Activated T-helper 1 cell treated with anti-CD3 and anti-CD28 coated beads, Interleukin-12 subunit alpha, Interleukin-12 subunit beta, Interleukin-2, Interleukin-4 antibody, amounts not matched to agents 30 ng/mL and 10 ng/mL and 1 ng/mL, durations not matched to agents 14 hours and 24 hours and 36 hours (primary cell): ENCODE measurements at places on chromosomes 1 and 21.

- no peaks in the 10 kb centered on the region for H3K36me3 ChIP-seq
- H3K4me3 ChIP-seq, result no peak overlapping the region
- peak; percentile 48 for DNase-seq
- peaks cover 23% of the 10 kb centered on the region for H3K4me1 ChIP-seq
- no peak overlapping the region for H3K27ac ChIP-seq
Observed at GRCh38 chr1:203268901-203269653, 36.2 kb upstream of the BTG2 start.

DNA sequence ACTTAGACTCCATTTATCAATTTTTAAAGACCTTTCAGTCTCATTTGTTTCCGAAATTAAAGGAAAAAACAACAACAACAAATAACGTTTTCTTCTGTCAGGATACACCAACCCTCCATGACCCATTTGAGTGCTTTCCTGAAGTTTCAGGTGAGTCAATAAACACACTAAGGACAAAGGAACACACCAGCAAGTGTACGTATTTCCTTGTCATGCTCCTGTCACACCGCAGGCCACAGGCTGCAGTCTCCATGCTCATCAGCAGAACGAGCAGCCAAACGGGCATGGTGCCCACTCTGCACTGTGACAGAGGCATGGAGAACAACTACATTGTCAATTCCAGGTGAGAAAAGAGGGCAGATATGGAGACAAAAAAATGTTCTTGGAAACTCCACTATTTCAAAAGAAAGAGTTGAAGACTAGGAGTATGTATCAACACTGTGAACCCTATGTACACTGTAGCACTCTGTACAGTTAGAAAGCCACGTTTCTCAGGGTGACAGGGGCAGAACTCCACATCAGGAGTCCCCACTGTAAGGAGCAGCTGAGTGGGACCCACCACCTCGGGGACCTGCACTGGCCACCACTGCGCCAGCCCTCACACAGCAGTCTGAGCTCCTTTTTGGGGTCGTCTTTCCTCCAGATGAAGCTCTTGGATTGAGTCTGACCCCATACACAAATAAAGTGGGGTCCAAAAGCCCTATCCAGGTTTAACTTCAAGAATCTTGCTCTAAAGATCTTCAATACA, 2.6 kb downstream of the PTTG1IP start:
- peak overlapping the region; percentile 93 for H3K4me3 ChIP-seq
- H3K27me3 ChIP-seq, result no peaks in the 10 kb centered on the region
- DNase-seq, result no peak
- peak overlapping the region; percentile 87 for H3K27ac ChIP-seq
- H3K36me3 ChIP-seq, result peaks cover 3% of the 10 kb centered on the region

- no peaks in the 10 kb centered on the region for H3K27me3 ChIP-seq
- H3K4me3 ChIP-seq, result peak overlapping the region; percentile 77
- H3K36me3 ChIP-seq, result peaks cover 39% of the 10 kb centered on the region
- peak overlapping the region; percentile 96 for H3K27ac ChIP-seq
Observed at GRCh38 chr1:32256473-32257226, 5.6 kb downstream of the LCK start.

DNA sequence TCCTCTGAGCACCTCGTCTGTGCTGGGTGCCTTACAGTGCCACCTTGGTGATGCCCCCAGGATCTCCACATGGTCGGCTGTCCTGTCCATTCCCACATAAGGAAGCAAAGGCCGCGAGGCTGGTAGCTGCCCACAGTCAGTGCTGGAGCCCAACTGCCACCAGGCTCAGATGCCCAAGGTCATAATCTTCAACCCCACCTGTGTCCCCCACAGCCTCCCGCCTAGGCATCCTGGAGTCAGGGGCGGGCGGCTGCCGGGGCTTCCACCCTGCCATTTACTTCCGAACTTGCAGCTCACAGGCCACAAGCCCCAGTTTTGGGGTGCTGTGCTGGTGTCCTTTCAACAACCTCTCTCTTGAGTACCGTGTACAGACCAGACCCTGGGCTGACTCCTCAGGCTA, 126.3 kb downstream of the CASZ1 start:
- H3K36me3 ChIP-seq, result no peaks in the 10 kb centered on the region
- H3K4me3 ChIP-seq, result no peak overlapping the region
- H3K27ac ChIP-seq, result no peak overlapping the region
- no peaks in the 10 kb centered on the region for H3K4me1 ChIP-seq
- no peak for DNase-seq
- H3K27me3 ChIP-seq, result no peaks in the 10 kb centered on the region

GRCh38 chr1:51289676-51290488, 40.5 kb downstream of the TTC39A start:
- no peak overlapping the region for H3K4me3 ChIP-seq
- H3K27me3 ChIP-seq, result peaks cover 4% of the 10 kb centered on the region
- no peak for DNase-seq
- peaks cover 11% of the 10 kb centered on the region for H3K4me1 ChIP-seq

GRCh38 chr1:11842154-11843041, 5.2 kb downstream of the NPPA start:
- peaks cover 4% of the 10 kb centered on the region for H3K4me1 ChIP-seq
- no peak overlapping the region for H3K4me3 ChIP-seq
- no peaks in the 10 kb centered on the region for H3K27me3 ChIP-seq
- H3K27ac ChIP-seq, result no peak overlapping the region
- H3K36me3 ChIP-seq, result peaks cover 32% of the 10 kb centered on the region
- DNase-seq, result no peak

GRCh38 chr1:30267046-30267445, 456.3 kb downstream of the MATN1 start:
- H3K4me1 ChIP-seq, result no peaks in the 10 kb centered on the region
- no peak overlapping the region for H3K4me3 ChIP-seq
- H3K36me3 ChIP-seq, result no peaks in the 10 kb centered on the region
- no peaks in the 10 kb centered on the region for H3K27me3 ChIP-seq
- no peak for DNase-seq

GRCh38 chr1:53615101-53615500, 123.9 kb downstream of the GLIS1 start:
- no peak overlapping the region for H3K27ac ChIP-seq
- peaks cover 6% of the 10 kb centered on the region for H3K27me3 ChIP-seq
- H3K4me1 ChIP-seq, result no peaks in the 10 kb centered on the region
- no peak overlapping the region for H3K4me3 ChIP-seq

DNA sequence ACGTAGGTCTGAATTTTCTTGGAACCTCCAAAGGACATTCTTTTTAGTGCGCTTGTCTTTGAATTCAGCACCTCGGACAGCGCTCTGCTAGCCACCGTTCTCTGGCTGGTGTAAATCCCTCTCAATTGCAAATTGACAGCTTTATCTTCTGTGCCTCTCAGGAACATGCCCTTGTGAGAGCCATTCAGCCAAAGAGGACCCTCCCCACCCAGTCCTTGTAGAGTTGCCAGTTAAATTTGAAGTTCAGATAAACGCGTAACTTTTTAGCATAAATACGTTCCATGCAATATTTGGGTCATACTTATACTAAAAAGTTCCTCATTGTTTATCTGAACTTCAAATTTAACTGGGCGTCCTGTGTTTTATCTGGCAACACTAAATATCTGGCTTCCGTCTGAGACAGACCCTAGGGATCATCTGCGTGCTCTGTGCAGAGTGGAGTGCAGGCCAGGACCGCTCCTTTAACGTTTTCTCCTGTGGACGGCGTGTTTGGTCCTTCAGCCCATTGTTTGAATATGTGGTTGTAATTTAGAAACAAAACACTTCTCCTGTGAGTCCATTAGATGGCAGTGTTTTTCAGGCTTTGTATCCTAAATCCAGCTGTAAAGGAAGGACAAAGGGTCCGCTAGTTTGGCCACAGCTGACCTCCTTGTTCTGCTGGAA, 7.0 kb downstream of the KCNAB2 start:
- H3K36me3 ChIP-seq, result peaks cover 21% of the 10 kb centered on the region
- H3K4me3 ChIP-seq, result no peak overlapping the region
- peaks cover 8% of the 10 kb centered on the region for H3K4me1 ChIP-seq
- peaks cover 1% of the 10 kb centered on the region for H3K27me3 ChIP-seq
- DNase-seq, result peak; percentile 25
- no peak overlapping the region for H3K27ac ChIP-seq

GRCh38 chr1:186002406-186002805, 268.2 kb downstream of the HMCN1 start:
- no peak for DNase-seq
- H3K4me1 ChIP-seq, result no peaks in the 10 kb centered on the region
- H3K36me3 ChIP-seq, result no peaks in the 10 kb centered on the region
- H3K4me3 ChIP-seq, result no peak overlapping the region

GRCh38 chr1:232440325-232441035, 189.5 kb downstream of the SIPA1L2 start:
- DNase-seq, result no peak
- peaks cover 14% of the 10 kb centered on the region for H3K4me1 ChIP-seq
- H3K27ac ChIP-seq, result no peak overlapping the region
- no peaks in the 10 kb centered on the region for H3K36me3 ChIP-seq
- no peaks in the 10 kb centered on the region for H3K27me3 ChIP-seq

DNA sequence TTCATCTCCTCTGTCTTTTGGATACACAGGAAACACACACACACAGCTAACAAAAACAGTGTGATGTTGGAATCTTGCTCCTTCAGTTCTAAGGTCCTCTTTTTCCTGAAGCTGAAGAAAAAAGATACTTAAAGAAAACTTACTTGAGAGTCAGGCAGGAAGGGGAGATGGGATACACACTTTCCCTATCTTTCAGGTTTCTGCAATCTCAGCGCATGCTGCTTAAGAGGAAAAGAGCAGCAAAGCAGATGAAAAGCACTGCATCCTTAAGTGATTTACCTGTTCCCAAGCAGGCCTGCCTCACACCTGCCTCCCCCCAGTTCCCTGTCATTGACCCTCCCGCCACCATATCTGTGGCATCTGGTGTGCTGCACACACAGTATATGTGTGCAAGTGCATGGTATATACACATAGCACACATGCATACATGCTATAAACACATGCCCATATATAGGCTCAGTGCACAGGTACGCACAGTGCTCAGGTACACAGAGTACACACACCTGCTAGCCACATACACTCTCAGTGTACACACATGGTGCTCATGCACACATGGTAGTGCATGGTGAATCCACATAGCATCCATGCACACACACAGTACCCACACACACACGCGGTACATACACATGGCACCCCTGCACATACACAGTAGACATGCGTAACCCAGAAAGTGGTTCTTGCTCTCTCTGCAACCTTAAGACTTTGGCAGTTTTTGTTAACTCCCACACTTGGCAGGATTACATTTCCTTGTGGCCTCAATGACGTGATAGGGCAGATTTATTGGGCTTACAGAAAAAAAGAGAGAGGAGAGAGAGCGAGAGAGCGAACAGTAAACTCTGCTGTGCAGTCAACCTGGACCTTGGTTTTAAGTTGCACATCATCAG, 166.9 kb downstream of the TOMM20 start:
- peaks cover 86% of the 10 kb centered on the region for H3K4me1 ChIP-seq
- H3K27me3 ChIP-seq, result no peaks in the 10 kb centered on the region
- peak overlapping the region; percentile 73 for H3K4me3 ChIP-seq

GRCh38 chr1:966135-966703, at the start of gene PLEKHN1:
TSS of gene PLEKHN1 (plus strand) at chr1:966482. CDS start at chr1:966532, 50 bp downstream.
- no peak for DNase-seq
- H3K27ac ChIP-seq, result peak within 1 kb of the TSS; percentile 44
- H3K36me3 ChIP-seq, result no peaks in the 10 kb centered on the region
- H3K4me1 ChIP-seq, result no peaks in the 10 kb centered on the region
- peaks cover 4% of the 10 kb centered on the region for H3K27me3 ChIP-seq
- peak within 1 kb of the TSS; percentile 76 for H3K4me3 ChIP-seq
